Amygdala (tissue), 56 donors: ENCODE measurements at places on chromosomes 16 and 17.
A peak's percentile ranks its signal among the peaks of the same experiment; 100 is the strongest.

DNA sequence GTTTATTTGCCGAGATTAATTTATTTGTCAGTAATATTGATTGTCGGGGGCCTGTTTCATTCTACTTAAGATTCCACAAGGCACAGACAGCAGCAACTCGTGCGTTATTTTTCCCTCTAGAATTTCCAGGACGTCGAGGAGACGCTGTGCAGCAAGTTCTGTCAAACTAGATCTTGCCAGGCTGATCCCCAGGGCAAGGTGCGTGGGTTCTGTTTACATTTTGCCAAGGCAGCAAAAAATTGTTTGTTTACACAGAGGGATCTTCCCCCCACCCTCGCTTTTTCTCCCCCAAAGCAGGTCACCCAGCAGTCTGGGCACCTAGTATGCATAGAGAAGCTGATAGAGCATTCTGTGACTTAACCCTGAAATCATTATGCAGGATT is 111.4 kb downstream of the IRX3 start:
- no peak for DNase-seq

DNA sequence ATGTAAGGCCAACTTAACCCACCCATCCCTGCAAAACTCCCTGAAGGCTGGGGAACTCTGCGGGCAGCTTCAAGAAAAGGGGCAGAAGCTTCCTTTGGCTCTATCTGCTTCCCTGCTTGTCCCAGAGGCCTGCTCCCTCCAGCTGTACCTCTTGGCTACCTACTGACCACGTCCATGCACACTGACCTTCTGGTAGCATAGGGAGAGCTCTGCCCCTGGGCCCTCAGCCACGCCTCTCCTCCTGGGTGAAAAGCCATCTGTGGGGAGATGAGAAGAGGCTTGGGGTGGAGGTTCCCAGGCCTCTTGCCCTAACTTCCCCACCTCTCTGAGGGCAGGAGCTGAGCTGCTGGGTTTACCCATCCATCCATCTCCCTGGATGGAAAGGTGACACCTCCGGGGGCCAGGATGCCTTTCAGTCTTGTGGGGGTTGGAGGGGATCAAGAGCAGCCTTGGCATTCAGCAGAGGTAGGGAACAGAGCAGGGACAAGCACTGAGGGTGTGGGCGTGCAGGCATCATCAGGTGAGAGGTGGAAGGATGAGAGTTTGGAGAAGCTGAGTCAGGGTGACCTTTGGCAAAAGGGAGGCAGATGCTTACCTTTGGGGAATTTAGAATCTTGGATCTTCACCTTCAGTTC is 23.4 kb upstream of the MFSD6L start:
- DNase-seq, result no peak

- DNase-seq, result no peak
Measured at GRCh38 chr16:83554096-83554495, 253.7 kb upstream of the HSBP1 start.

DNA sequence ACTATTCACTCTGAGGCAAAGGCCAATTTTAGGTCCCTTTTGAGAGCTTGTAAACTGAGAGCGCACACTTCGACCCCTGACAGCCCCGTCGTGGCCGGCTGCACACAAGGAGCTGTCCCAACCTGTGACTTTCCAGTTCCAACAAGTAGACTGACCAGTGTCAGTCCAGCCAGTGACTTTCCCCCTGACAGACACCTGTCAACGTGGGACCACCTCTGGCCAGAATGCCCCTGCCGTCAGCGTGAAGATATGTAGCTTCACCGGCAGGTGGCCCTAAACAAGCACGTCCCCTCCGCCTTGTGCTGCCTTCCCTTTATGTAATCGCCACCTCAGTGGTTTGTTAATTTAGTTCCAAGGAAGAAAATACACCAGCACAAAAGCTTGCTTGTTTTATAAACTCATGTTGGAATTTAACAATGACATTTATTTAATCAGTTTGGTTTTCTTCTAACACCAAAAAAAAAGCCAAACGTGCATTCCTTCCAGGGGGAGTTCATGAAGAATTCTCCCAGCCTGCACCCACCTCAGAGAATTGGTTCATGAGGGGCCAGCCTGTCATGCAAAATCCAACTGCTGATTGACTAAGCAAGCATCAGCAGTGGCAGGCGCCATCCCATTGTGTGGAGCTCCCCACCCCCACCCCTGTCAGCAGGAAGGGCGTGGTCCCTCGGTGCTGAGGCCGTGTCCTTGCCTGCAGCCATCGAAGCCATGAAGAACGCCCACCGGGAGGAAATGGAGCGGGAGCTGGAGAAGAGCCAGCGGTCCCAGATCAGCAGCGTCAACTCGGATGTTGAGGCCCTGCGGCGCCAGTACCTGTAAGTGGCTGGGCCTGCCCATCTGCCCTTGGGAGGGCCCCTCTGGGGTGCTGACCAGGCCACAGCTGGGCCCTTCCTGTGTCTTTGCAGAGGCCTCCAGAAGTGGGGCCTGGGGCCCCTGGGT is 33.9 kb downstream of the PLD6 start:
- no peak for DNase-seq

- DNase-seq, result no peak
Measured at GRCh38 chr17:76250141-76250540, 9.8 kb upstream of the RNF157 start.

DNA sequence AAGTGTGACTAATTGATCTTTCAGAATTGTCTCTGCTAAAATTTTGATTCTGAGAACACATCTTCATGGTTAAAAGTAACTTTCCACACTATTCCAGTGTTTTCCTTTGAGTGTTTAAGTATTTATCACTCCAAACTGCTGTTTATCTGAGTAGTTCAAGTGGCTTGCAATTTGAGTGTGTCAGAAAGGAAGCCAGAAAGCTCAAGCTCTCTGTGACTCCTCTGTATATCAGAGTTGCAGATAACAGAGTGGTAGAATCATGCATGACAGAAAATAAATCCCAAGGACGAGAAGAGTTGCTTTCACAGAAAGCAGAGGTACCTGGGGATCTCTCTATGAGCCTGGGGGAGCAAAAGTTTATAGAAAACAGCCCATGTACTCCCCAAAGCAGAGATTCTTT is 130.0 kb downstream of the CYB561 start:
- no peak for DNase-seq

- DNase-seq, result peak; percentile 52
Measured at GRCh38 chr17:76480632-76481031, 13.2 kb downstream of the AANAT start.

DNA sequence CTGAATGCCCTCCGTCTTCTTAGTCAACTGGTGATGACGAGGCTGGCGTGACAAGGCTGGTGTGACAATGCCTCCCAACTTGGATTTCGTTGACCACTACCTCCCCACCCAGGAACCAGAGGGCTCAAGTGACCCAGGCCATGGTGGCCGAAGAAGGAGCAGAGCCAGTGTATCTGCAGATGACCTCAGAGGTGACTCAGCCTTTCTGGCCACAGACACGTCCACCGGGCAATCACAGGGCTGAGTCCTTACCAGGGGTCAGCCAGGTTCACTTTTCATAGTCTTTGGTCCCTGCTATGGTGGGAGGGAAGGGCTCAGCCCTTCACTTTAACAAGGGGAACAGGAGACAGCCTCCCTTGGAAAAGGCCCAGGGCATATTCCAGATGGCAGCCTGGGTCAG is 116.3 kb downstream of the MAF start:
- no peak for DNase-seq

- DNase-seq, result peak; percentile 90
Measured at GRCh38 chr17:82496529-82497434, 22.8 kb upstream of the FOXK2 start.

- no peak for DNase-seq
Measured at GRCh38 chr17:13384626-13385025, 217.1 kb downstream of the HS3ST3A1 start.

DNA sequence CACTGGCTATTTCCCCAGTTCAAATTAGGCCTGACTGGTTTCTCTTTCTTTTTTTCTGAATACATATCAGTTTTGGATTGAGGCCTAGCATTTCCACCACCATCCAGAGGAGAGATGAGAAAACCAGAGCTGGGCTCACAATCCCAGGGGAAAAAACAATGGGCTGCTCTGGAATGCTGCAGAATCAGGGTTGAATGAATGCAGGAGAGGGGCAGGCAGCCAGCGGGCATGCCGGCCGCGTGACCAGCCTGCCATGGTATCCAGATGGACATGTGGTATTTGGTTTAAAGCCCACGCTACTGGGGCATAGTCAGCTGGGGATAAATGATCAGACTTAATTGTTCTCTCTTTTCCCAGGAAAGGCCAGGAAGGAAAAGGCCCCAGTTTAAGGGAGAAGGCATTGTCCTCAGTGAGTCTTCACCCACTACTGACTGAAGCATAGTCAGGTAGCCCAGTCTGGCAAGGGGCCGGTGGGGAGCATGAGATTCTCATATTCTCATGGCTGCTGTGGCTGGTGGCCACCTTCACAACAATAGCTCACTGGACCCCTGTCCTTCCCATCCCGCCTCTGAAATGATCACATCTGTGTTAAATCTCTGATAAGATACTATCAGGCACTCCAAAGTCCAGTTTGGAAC is 38.7 kb upstream of the RHOT1 start:
- no peak for DNase-seq

DNA sequence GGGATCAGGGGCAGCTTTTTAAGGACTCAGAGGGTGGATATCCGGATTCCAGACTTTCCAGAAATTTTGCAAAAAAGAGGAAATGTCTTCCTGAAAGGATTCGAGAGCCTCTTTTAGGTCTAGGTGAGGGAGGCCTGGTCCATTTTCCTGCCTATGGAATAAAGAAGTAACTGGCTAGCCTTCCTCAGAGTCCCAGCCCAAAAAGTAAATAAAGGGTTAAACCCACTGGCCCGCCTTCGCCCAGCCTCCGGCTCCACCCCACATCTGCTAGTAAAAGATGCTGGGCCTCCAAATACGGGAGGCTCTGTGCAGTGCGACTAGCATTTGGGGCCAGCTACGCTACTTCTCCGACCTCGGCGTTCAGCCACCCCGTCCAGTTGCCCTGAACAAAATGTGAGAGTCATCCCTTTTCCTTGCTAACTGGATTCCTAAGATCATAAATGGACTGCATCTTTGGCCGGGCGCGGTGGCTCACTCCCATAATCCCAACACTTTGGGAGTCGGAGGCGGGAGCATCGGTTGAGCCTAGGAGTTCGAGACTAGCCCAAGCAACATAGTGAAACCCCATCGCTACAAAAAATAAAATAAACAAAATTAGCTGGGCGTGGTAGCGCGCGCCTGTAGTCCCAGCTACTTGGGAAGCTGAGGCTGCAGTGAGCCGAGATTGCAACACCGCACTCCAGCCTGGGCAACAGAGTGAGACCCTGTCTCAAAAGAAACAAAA is 824 bp upstream of the MPP2 start:
- peak; percentile 67 for DNase-seq
